Endodermal cell (in vitro differentiated cells): ENCODE measurements at places on chromosomes 12 and 14. TPM values are rescaled to one million over a fixed set of nuclear protein-coding genes. Genes with fewer than 3 reads are reported as not detected.

- no peaks in the 10 kb centered on the region for H3K36me3 ChIP-seq
- no peaks in the 10 kb centered on the region for H3K27me3 ChIP-seq
- no peak overlapping the region for H3K27ac ChIP-seq
- H3K4me3 ChIP-seq: no peak overlapping the region
- H3K4me1 ChIP-seq: peaks cover 3% of the 10 kb centered on the region
Observed at GRCh38 chr14:22811722-22812121, 3.5 kb downstream of the SLC7A7 start.

DNA sequence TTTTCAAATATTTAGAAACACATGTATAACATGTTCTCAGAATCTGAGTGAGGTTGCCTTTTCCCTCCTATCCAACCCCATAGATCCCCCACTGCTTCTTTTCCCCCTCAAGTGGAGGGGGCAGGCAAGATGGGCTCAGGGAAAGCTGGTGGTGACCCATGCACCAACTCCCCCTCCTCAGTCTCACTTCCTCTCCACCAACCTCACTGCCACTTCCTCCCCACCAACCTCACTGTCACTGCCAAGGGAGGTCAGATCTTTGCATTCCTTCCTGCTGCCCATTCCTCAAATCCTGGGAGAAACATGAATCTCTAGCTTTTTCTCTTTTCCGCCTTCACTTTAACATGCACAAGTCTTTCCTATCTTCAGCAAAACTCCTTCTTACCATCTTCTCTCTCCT, 48.7 kb downstream of the SPTB start:
- no peaks in the 10 kb centered on the region for H3K4me1 ChIP-seq
- no peak overlapping the region for H3K4me3 ChIP-seq
- no peaks in the 10 kb centered on the region for H3K36me3 ChIP-seq

DNA sequence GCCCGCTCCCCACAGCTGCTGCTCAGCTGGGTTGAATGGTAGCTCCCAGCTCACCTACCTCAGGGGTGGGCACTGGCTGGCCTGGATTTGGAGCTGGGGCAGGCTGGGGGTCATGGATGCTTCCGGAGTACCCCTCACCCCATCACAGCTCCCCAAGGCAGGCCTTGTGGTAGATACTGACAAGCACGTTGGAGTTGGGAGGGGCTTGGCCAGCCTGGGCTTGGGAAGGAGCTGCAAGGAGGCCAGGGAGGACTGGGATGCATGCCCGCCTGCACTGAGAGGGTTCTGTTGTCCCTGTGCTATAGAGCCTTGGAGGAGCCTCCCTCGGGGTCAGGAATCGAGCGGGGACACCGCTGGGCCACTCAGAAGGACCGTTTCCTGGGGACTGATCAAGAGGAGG, 14.2 kb downstream of the TMEM63C start:
- no peaks in the 10 kb centered on the region for H3K36me3 ChIP-seq
- no peak overlapping the region for H3K27ac ChIP-seq
- no peaks in the 10 kb centered on the region for H3K4me1 ChIP-seq
- DNase-seq: no peak
- H3K27me3 ChIP-seq: peaks cover 5% of the 10 kb centered on the region

- no peaks in the 10 kb centered on the region for H3K27me3 ChIP-seq
- DNase-seq: no peak
- H3K4me1 ChIP-seq: peaks cover 11% of the 10 kb centered on the region
Observed at GRCh38 chr12:89160716-89161123, 191.6 kb downstream of the DUSP6 start.

DNA sequence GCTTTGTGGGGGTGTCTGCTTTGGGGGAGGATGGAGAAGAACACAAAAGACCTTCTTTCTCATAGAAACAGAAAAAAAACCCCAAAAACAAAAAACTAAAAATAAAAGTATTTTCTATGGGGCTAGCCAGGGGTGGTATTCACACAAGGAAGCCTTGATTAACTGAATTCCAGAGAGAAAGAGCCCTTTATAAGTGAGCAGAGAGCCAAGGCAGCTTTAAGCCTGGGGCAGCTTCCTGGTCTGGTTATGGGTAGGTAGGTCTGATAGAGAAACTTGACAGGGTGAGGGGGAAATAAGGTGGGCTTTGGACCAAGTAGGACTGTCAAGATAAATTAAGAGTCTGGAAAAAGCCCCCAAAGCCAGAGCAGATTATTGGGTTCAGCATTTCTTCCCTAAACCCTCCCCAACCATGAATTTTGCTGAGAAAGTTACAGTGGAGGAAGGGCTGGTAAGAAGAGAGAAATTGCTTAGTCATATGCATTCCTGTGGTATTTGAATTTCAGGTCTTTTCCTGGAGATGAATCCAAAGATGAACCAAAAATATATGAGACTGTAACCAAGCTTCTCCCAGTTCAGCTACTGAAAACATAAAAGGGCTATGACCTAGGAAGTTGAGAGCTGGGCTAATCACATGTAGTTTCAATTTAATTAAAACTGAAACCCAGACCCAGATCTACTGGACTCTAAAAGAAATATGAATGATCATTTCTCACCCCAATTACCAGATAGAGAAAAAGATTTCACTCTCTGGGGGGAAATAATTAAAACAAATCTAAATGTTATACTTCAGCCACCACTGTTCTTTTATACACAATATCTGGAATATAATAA, 144.8 kb downstream of the TBC1D30 start:
- H3K4me1 ChIP-seq: no peaks in the 10 kb centered on the region
- DNase-seq: no peak
- no peaks in the 10 kb centered on the region for H3K27me3 ChIP-seq

- no peak for DNase-seq
- H3K4me3 ChIP-seq: no peak overlapping the region
- H3K27ac ChIP-seq: no peak overlapping the region
- no peaks in the 10 kb centered on the region for H3K36me3 ChIP-seq
Observed at GRCh38 chr14:52824462-52824861, 33.1 kb upstream of the GNPNAT1 start.

RPL10L gene
- not detected in 3 replicates for total RNA-seq

CLEC12A gene
- total RNA-seq: not detected in 3 replicates

PZP gene
- total RNA-seq: 0.20 TPM in 1 of 2 replicates, not detected in the other

GPR132 gene
- 1.9 and 3.3 TPM in 2 replicates for total RNA-seq

DNAH10 gene
- total RNA-seq: 0.09 to 0.29 TPM (median 0.21 TPM) in 3 replicates
